ENCODE measurements at places on chromosomes 2 and 18.

DNA sequence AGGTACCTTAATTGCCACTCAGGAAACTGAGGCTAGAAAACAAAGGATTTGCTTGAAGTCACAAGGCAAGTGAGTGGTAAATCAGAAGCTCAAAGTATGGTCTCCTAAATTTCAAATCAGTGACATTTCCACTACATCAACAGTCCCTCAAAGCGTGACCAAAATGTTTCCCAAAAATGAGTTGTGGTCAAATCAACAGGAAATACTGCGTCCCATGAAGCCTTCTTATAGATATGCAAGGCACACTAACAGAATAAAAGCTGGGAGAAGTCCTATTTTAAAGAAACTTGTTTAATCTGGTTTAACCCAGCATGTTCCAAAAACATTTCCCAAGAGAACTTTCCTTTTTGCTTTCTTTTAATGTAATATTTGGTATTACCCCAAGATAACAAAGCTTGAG, 249.4 kb downstream of the EXOC6B start:
- no peak overlapping the region for H3K4me3 ChIP-seq
- H3K27me3 ChIP-seq: no peaks in the 10 kb centered on the region
- H3K4me1 ChIP-seq: peaks cover 8% of the 10 kb centered on the region

DNA sequence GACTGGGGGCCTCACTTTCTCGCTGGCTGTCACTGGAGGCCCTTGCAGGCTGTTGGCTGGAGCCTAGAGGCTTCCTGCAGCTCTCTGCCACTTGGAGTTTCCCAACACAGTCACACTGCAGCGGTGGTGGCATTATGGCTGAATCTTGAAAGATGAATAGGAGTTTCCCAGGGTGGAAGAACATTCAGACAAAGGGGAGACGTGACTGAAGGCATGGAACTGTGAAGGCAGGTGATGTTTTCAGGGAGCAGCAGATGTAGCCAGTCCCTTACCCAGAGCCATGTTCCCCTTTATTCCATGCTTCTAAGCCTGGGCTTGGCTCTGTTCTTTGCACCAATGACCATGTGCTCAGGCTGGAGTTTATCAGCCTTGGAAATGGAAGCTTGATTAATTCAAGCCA, 106.7 kb upstream of the BOD1L2 start:
- no peaks in the 10 kb centered on the region for H3K4me1 ChIP-seq
- no peaks in the 10 kb centered on the region for H3K27me3 ChIP-seq
- H3K4me3 ChIP-seq: no peak overlapping the region
- H3K36me3 ChIP-seq: no peaks in the 10 kb centered on the region
- no peak for DNase-seq

GRCh38 chr2:72513011-72513410, 312.8 kb downstream of the EXOC6B start:
- H3K4me1 ChIP-seq: no peaks in the 10 kb centered on the region
- H3K27me3 ChIP-seq: no peaks in the 10 kb centered on the region
- no peak overlapping the region for H3K27ac ChIP-seq
- H3K4me3 ChIP-seq: no peak overlapping the region
- no peak for DNase-seq

DNA sequence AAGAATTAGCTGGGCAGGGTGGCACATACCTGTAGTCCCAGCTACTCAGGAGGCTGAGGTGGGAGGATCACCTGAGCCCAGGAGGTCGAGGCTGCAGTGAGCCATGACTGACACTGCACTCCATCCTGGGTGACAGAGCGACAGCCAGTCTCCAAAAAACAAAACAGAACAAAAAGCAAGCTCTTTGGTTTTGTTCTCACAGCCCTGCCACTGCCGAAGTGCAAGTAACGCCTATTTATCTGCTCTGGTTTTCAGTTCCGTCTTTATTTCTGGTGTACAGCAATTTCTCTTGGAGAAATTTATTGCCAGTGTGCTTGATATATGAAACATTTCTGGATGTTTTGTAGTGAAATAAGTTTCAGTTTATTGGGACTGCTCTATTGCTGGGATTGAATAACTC, 61.9 kb downstream of the RAB10 start:
- no peak for DNase-seq
- no peak overlapping the region for H3K27ac ChIP-seq
- no peaks in the 10 kb centered on the region for H3K27me3 ChIP-seq
- peaks cover 21% of the 10 kb centered on the region for H3K4me1 ChIP-seq
- H3K36me3 ChIP-seq: no peaks in the 10 kb centered on the region

- H3K4me1 ChIP-seq: peaks cover 15% of the 10 kb centered on the region
- no peak for DNase-seq
- H3K36me3 ChIP-seq: no peaks in the 10 kb centered on the region
- no peaks in the 10 kb centered on the region for H3K27me3 ChIP-seq
Measured at GRCh38 chr2:110113961-110114591, 1.5 kb downstream of the MALL start.

GRCh38 chr2:154914561-154914960, 216.1 kb downstream of the KCNJ3 start:
- DNase-seq: no peak
- no peaks in the 10 kb centered on the region for H3K36me3 ChIP-seq
- no peak overlapping the region for H3K4me3 ChIP-seq
- no peaks in the 10 kb centered on the region for H3K27me3 ChIP-seq
- no peaks in the 10 kb centered on the region for H3K4me1 ChIP-seq
- no peak overlapping the region for H3K27ac ChIP-seq

DNA sequence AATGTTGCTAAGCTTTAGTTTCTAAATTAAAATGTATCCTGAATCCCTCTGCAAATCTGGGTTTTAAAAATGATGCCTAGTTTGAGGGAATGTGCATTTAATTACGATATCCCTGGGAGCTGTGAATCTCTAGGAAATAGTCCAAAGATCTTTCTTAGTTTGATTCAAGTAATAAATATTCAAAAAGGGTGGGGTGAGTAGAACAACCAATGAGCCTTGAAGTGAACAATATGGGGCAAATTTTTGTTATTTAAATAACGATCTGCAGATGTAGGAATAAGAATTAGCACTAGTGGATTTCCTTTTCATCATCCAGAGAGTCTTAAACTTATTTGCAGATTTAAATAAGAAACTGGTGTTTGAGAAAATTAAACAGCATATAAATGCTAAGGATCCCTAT, 106.3 kb downstream of the ACVR1 start:
- H3K36me3 ChIP-seq: peaks cover 7% of the 10 kb centered on the region
- H3K27me3 ChIP-seq: no peaks in the 10 kb centered on the region
- no peaks in the 10 kb centered on the region for H3K4me1 ChIP-seq
- no peak for DNase-seq

DNA sequence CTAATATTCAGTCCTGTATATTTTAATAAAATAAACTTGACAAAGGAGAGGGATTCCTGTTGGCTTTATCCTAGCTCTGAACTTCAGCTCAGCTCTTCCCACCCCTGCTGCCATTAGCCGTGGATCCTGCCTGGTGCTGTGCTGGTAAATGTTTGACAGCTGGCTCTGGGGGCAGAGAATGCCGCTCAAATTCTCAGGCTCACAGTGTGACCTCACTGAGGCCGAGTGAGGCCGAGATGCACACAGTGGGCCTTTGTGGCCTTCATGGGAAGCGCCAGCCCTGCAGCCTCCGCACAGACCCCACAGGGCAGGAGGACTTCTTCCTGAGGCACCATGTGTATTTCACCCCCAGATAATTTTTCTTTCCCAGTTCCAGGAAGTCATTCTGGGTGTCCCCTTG, 16.5 kb upstream of the FAHD2A start:
- no peak overlapping the region for H3K4me3 ChIP-seq
- no peaks in the 10 kb centered on the region for H3K36me3 ChIP-seq
- no peak for DNase-seq
- H3K27me3 ChIP-seq: peaks cover 18% of the 10 kb centered on the region
- no peak overlapping the region for H3K27ac ChIP-seq

GRCh38 chr2:129907256-129907998, 72.0 kb upstream of the RAB6C start:
- H3K36me3 ChIP-seq: no peaks in the 10 kb centered on the region
- no peaks in the 10 kb centered on the region for H3K4me1 ChIP-seq
- no peak overlapping the region for H3K27ac ChIP-seq
- H3K27me3 ChIP-seq: no peaks in the 10 kb centered on the region
- H3K4me3 ChIP-seq: no peak overlapping the region

DNA sequence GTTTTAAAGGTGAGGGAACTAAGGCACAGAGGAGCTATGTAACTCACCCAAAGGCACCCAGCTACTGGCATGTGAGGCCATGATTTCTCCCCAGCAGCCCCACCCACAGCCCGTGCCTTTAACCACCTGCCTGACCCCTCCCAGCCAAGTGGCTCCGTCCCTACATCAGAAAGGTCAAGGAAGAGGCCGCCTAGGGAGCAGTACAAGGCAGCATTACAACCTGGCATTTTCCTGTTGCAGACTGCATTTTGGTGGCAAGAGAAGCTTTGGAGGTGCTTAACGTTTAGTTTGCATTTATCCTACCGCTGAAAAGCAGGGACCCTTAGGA, 17.5 kb downstream of the STEAP3 start:
- no peak overlapping the region for H3K4me3 ChIP-seq
- H3K27ac ChIP-seq: no peak overlapping the region
- H3K4me1 ChIP-seq: peaks cover 24% of the 10 kb centered on the region
- H3K36me3 ChIP-seq: no peaks in the 10 kb centered on the region
- DNase-seq: no peak

- H3K4me3 ChIP-seq: no peak overlapping the region
- no peak for DNase-seq
- no peaks in the 10 kb centered on the region for H3K4me1 ChIP-seq
- no peak overlapping the region for H3K27ac ChIP-seq
- no peaks in the 10 kb centered on the region for H3K36me3 ChIP-seq
Measured at GRCh38 chr18:52953387-52953786, 613.4 kb downstream of the DCC start.

DNA sequence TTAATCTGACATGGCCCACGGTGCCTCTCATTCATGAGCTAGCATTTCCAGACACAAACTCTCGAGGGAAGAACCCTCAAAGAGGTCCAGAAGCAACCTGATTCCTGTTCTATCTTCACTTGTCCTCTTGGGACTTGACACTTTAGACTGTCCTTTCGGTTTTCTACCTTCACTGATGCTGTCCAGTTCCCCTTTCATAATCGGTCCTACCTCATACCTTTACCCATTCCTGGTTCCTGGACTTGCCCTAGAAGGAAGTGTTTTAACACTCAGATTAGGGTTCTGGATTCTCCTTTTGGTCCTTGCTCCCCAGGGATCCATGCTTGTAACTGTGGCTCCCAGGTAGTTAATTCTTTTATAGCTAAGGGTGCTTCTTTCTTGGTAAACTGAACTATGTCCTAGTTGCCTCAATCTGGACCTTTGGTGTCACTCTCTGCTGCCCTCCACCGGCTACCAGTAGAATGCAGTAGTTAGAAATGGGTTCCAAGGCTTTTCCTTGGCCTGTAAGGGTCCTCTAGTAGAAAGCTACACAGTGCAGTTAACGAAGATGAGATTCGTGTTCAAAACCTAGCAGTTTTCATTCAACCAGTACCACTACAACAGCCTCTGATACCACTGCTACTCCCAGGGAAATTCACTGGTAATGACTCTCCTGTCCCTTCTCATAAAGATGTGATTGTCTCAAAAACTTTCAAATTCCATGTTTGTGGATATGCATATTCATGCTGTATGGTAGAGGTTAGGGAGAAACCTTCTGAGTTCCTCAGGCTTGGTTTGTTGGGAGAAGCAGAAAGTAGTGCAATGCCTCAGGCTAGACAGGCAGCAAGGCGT, 178.1 kb upstream of the CYP26B1 start:
- H3K36me3 ChIP-seq: no peaks in the 10 kb centered on the region
- no peak for DNase-seq
- H3K4me3 ChIP-seq: no peak overlapping the region
- no peak overlapping the region for H3K27ac ChIP-seq
- H3K4me1 ChIP-seq: no peaks in the 10 kb centered on the region
- no peaks in the 10 kb centered on the region for H3K27me3 ChIP-seq

Measured in esophagus squamous epithelium (tissue), 5 donors.